Pancreas (tissue), 10 donors: ENCODE measurements at places on chromosomes 6 and 20. TPM values are rescaled to one million over a fixed set of nuclear protein-coding genes. Genes with fewer than 3 reads are reported as not detected.

KIAA1755 gene
- 0.24 TPM for total RNA-seq

MEI4 gene
- total RNA-seq = 1.4 TPM

KCNK16 gene
- total RNA-seq = 4.2 TPM

CTAGE9 gene
- not detected for total RNA-seq

NHSL1 gene
- total RNA-seq = 4.8 TPM

IMPG1 gene
- not detected for total RNA-seq

LTB gene
- total RNA-seq = 3.3 TPM

DNA sequence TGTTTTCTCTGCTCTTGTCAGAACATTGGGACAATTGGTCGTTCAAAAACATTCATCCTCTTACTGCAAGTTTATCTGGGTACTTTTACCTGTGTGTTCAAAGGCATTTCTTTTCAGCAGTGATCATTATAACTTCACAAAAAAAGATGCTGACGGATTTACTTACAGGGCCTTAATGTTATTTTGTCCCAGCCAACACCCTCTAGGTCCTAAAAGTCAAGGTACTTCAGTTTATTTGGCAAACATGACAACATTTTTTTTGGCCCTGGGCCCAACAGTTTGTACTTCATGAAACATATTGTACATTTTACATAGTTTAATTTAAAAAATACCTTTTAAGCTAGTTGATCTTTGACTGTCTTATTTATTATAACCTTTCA, 241.2 kb upstream of the TAB2 start:
- no peak for DNase-seq

GRCh38 chr6:133568970-133569889, 319.7 kb upstream of the TCF21 start:
- no peak for DNase-seq

DNA sequence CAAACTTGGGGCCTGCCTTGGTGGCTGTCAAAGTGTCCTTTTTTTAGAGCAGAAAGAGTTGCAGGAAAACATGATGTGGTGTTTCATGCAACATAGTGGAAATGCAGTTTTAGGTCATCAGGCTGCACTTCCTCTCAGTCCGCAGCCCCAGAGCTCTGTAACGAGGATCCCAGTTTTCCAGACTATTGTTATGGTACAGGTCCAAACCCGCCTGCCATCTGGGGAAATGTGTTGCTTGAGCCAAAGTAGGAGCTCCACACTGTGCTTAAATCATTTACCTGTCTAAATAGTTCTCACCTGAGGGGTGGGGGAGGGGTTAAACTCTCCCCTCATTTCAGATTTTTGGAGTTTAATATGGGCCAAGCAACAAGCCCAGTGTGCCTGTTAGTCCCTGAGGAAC, 59.8 kb downstream of the GOPC start:
- no peak for DNase-seq

GRCh38 chr20:7608250-7608649, 332.0 kb downstream of the HAO1 start:
- DNase-seq = no peak

DNA sequence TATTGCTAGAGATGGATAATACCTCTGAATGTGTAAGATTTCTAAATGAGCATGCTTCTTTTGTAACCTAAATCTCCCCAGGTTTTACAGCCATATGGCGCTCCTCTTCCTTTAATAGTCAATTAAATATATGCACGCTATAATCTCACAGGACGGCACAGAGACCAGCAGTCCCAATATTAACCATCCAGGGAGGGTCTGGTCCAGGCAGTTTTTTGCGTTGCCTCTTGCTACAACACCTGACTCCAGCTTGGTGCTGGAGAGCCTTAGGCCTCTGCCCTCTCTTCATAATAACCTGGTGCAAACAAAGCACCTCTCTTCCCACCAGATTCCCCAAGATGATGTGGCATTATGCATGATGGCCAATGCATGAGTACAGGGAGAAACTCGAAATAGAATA, 183.4 kb downstream of the LY86 start:
- DNase-seq = no peak

GRCh38 chr20:4036351-4036750, 21.0 kb upstream of the RNF24 start:
- no peak for DNase-seq

DNA sequence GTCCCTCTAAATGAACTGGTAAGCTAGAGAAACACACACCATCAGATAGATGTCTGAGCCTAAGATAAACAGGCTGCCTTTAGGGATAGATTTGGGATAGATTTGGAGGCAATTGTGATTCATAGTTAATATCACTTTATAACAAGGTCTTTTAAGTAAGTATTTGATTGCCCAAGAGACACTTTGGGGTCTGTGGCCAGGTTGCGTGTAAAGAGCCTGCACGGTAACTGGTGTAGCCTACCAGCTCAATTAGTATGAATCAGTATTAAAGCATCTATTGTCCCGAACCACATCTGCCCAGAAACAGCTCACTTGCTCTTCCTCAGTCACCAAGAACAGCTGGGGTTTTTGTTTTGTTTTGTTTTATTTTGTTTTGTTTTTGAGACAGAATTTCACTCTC, 193.3 kb downstream of the SASH1 start:
- DNase-seq = no peak

DNA sequence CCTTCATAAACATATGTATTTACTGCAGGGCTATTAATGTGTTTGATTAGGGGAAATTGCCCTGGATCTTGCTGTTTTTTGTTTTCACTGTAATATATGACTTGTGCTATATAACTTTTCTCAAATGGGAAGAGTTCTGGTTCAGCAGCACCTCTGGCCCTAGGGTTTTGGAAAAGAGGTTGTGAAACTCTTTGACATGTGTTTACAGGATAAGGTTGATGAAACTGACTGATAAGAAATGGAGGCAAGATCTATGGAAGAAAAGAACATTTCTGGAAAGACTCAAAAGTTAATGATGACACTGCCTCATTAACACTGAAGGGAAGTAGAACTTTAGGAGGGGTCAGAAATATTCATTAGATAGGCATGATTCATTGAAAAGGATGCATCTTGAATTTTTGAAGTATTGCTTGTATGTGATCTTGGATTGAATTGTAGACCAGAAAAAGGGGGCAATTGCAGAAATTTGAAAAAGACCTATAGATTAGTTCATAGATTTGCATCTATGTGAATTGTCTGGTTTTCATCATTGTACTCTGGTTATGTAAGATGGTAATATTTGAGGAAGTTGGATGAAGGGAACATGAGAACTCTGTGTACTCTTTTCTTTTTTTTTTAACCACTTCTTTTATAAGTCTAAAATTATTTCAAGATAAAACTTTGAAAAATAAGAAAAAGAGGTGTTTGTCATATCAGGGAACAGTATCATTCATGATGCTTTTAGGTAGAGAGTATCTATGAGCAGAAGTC, 54.0 kb downstream of the UTRN start:
- no peak for DNase-seq

DNA sequence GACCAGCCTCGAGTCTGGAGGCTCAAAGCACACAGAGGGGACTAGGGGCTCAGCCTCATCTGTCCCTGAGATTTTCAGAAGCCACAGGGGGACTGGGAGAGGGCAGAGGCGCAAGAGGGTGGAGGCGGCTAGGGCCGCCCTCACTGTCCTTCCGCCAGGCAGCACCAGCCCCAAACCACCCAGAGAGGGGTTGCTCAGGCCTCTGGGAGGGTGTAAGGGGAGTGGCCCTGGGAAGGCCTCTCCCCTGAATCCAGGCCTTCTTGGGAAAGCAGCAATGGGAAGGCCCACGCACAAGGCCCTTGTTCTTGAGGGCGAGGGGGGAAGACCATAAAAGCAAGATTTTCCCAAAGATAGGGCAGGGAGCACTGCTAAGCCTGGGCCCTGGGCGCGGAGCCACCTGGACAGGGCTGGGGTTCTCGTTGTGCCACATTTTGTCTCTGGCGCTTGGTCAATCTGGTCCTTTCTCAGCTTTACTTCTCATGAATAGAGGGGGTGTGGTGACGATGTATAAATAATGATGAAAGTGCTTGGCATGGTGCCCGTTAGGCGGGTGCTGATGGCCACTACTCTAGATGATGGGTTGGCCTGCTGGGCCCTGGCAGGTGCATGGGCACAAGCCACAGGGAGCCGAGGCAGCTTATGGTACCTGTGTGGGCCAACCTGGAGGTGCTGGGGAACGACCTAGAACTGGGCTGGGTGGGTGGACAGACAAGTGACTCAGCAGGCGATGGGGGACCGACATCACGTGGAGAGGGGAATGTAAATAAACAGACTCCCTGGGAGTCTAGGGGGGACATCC, 4.8 kb downstream of the SAMD10 start:
- DNase-seq = peak; percentile 28

- DNase-seq = no peak
Observed at GRCh38 chr6:80446454-80447045, 340.1 kb downstream of the BCKDHB start.

- DNase-seq = no peak
Observed at GRCh38 chr20:3777381-3777715, 3.9 kb downstream of the SPEF1 start.

DNA sequence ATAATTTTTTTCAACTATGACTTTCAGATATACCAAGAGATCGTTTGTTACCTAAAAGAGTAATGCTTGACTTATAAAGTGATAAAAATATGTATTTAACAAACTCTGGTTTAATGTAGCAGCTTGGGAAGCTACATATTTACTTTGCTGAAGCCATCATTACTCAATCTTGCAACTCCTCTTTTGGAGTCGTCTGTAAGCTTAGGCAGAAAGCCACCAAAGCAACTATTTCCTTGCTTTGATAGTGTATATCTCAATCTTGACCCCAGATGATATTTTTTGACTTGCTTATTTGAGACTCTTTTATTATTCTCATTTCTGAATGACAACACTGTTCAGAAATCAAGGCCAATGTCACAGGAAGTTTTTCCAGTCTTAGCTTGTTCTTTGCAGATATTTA, 183.0 kb downstream of the SAMD5 start:
- DNase-seq = no peak
